ENCODE measurements at places on chromosomes 5 and 9.
A peak's percentile ranks its signal among the peaks of the same experiment; 100 is the strongest.

- peak; percentile 84 for DNase-seq
Measured at GRCh38 chr5:114361724-114362196, at the start of gene KCNN2. KCNN2 (plus strand) TSS chr5:114362070; CDS start chr5:114362140, 70 bp downstream.

DNA sequence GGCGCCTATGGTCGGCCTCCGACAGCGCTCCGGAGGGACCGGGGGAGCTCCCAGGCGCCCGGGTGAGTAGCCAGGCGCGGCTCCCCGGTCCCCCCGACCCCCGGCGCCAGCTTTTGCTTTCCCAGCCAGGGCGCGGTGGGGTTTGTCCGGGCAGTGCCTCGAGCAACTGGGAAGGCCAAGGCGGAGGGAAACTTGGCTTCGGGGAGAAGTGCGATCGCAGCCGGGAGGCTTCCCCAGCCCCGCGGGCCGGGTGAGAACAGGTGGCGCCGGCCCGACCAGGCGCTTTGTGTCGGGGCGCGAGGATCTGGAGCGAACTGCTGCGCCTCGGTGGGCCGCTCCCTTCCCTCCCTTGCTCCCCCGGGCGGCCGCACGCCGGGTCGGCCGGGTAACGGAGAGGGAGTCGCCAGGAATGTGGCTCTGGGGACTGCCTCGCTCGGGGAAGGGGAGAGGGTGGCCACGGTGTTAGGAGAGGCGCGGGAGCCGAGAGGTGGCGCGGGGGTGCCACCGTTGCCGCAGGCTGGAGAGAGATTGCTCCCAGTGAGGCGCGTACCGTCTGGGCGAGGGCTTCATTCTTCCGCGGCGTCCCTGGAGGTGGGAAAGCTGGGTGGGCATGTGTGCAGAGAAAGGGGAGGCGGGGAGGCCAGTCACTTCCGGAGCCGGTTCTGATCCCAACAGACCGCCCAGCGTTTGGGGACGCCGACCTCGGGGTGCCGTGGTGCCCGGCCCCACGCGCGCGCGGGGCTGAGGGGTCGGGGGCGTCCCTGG is 561 bp downstream of the DAPK1 start:
- DNase-seq, result no peak

DNA sequence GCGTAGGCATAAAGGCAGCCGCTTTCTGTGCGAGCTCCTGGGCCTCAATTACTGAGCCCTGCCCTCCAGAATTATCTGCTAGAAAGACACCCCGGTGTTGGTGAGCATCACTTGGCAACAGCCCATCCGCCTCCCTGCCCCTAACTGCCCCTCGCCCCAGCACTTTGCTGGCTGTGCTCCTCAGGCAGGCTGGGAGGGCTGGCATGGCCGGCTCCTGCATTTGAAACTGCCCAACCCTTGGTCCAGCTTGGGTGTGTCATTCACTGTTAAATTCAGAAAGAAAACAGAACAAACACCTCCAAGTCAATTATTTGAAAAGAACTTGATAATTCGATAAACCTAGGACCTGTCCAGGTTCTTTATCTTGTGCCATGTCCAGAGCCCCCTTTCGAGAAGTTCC is 334.2 kb downstream of the IRX2 start:
- DNase-seq, result no peak

GRCh38 chr9:127444283-127444920 is 6.8 kb downstream of the RPL12 start:
- no peak for DNase-seq

DNA sequence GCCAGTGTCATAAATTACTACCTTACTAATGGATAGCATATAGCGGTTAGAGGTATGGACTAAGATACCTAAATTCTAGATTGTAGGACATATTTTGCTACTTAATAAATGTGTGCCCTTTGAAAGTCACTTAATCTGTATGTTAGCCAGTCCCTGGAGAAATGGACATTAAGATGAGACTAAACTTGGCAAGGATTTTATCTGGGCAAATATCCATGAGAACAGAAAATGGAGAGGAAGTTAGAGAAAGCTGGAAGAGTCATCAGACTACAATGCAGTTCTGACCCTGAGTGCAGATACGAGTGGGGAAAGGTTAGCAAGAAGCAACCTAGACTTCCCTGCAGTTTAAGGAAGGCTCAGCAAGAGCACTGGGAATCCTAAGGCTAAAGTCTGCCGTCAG is 33.0 kb downstream of the TBCA start:
- DNase-seq, result no peak

GRCh38 chr5:60208716-60209115 is 315.2 kb upstream of the PDE4D start:
- no peak for DNase-seq

DNA sequence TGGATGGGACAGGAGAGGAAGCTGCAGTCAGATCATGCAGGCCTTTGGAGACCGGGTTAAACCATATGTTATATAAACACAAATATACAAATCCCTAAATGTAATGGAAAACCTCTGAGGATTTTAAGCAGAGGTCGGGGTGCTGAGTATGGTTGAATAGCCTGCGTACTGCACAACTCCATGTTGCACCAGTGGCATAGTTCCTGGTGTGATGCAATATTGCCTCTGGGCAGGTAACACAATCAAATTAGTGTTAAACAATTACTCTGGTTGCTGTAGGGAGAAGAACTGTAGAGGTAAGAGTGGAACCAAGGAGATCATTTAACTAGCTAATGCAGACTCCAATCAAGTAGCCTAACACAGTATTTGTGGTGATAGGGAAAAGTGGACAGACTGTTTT is 21.3 kb upstream of the RNF145 start:
- no peak for DNase-seq

DNA sequence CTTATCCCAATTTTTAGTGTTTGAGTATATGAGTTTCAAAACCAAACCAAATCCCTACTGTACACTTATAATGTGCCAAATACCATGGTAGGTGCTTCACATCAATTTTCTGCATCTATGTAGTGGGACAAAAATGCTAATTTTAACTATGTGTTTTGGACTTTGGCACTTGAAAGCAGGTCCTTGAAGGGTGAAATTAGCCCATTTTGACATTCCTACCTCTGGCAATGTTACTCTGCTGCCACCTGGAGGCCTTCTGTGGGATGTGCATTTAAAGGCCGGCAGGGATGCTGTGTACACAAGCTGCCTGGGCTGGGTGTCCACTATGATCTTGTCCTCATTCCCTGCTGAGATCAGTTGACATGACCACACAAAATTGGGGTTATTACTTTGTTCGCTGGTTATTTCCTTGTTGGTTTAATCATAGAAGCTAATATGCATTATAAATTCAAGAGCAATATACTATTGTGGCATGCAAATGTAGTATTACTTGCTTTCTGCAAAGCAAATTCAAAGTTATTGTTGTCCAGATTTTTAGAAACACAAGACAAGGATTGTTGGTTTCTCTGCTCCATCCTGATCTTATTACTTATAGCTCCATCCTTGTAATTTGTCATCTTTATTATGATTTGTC is 166.8 kb downstream of the ARHGEF28 start:
- DNase-seq, result peak; percentile 62

DNA sequence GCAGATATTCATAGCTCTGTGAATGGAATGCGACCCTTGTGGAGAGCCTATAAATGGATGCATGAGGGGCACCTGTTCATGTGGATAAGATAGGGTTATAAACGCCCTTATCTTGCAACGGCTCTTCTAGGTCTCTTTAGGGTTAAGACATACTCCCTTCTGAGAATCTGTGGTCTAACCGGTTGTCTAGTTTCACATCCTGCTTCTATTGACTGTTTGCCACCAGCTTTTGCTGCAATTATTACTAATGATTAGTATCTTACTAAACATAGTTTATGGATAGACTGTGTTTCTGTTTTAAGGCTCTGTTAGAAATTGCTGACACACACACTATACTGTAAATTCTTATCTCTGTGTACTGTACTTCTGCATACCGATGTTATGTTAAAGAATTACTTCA is 198.9 kb upstream of the CYLC2 start:
- DNase-seq, result no peak

DNA sequence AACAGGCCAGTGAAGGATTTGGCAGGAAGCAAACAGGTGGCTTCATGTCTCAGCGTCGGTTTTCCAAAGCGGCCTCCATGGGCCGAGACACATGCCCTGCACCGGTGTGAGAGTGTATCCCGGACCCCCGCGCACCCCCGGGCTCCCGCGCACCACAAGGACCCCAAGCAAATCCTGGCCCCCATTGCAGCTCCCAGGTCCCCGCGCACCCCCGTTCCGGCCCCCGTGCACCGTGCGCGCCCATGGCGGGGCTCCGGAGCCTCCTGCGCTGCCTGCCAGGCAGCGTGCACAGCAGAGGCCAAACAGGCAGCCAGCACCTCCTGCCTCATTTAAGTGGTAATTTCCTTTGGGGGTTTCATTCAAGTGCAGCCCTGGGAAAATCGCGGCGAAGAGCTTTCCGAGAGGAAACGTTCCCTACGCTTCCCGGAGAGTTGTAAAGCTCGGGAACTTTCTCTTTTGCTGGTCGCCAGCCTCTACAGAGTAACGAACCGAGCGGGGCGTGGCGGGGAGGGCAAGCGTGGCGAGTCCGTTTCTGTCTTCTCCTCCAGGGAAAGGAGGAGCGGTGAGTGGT is 145.5 kb upstream of the SLC24A2 start:
- DNase-seq, result no peak
